ENCODE measurements at places on chromosomes 2 and 18.

DNA sequence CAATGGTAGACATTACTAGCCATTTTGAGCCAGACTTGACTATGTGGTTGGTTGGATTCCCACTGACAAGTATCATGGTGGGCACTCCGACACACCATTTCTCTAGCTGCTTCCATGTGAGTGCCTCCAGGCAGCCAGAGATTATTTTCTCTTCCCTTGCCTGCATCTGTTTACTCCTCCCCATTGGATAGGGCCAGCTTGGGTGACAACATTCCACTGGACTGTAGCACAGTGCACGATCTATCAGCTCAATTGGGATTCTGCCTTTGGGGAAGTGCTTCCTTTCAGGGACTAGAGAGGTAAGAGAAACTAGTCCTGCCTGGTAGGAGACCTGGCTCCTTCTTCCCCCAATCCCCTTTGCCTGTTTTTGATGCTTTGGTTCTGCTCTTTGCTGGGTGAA, 49.0 kb upstream of the MAP4K3 start:
- no peak for DNase-seq

DNA sequence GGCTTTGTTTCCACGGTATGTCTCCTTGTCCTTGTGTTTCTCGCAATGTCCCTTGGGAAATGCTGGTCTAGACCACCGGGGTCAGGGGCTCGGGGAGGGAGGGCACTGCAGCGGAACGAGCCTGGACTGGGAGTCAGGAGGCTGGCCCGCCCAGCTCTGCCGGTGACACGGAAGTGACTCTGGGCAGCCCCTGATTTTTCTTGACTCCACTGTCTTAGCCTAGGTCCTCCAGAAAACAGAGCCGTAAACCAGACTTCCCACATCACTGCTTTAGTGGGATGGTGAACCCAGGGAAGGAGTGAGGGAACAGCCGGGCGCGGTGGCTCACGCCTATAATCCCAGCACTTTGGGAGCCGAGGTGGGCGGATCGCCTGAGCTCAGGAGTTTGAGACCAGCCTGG, 144.2 kb downstream of the ASB1 start:
- no peak for DNase-seq

GRCh38 chr2:191656391-191656790, 21.5 kb upstream of the NABP1 start:
- no peak for DNase-seq

GRCh38 chr18:3982541-3982940, 472.6 kb downstream of the DLGAP1 start:
- DNase-seq, result no peak

DNA sequence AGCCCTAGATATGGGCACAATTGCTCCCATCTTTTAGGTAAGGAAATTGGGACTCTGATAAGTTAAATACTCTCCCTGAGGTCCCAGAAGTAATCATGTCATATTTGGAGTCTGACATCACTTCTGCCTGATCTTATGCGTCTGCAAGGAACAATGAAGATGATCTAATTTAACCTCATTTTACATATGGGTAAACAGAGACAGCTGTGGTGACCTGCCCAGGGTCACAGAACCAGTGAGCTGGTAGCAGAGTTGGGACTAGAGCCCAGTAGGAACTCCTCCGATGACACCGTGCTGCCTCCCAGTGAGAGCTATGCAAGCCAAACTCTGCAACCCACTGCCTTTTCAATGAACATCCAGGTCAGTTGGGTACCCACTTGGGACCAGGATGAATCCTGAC, 17.8 kb downstream of the CTAGE1 start:
- no peak for DNase-seq

Measured in activated naive CD4-positive, alpha-beta T cell treated with anti-CD3 and anti-CD28 coated beads, Interleukin-2, amount 50 U/mL, for 16 hours (primary cell).